ENCODE measurements at places on chromosomes 6 and 20. TPM values are rescaled to one million over a fixed set of nuclear protein-coding genes. Genes with fewer than 3 reads are reported as not detected.

Gene TRIM40
- total RNA-seq: not detected

DNA sequence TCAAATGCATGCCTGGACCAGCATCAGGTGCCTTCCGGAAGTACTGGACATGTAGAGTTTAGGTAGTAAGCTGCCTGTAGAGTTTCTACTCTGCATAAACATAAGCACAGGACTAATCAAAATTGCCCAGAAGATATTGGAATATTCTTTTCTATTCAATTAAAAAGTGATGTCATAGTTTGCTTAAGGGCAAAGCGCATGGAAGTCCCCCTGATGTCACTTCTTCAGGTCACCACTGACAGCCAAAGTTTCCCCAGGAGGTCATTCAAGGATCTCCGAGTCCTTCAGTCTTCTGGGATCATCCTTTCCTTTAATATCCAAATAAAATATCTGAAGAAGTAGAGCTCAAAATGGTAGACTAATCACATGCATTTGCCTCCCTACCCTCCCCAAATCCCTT is 17.5 kb upstream of the RIN2 start:
- no peak for DNase-seq

Gene AGER
- 12.5 TPM for total RNA-seq

- no peak for DNase-seq
Measured at GRCh38 chr6:47792216-47792733, 10.4 kb downstream of the OPN5 start.

GRCh38 chr6:5294392-5295211 is 33.3 kb downstream of the FARS2 start:
- no peak for DNase-seq

Gene SPATA25
- 1.9 TPM for total RNA-seq

Gene FAM110A
- 13.3 TPM for total RNA-seq

DNA sequence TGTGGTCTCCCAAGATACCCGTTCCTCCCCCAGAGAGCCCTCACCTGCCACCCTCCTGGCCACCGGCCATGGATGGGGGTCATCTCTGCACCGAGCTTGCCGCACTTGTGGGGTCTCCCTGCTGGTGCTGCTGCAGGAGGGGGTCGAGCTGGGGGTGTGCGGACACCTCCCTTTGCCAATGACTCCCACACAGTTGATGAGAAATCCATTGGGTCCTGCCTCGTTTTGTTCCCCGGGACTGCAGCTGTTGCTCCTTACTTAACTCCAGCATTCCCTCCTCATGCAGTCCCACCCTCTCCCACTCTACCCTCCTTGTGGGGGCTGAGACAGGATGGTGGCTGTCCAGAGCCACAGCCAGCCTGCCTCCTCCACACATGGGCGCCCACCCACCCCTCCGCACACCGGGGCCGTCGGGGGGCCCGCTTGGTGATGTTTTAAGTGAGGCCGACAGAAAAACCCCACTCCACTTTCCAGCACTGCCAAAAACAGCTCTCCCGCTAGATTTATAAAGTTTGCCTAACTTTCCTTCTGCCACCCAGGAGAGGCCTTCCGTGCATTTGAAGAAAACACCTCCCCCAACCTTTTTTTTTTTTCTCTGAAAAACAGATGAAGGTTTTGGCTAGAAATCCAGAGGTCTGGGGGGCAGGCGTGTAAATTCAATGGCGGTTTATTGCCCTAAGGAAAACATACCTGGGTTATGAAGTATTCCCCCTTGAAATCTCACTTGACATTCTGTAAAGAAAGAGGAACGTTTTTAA is 53.5 kb upstream of the APCDD1L start:
- no peak for DNase-seq

DNA sequence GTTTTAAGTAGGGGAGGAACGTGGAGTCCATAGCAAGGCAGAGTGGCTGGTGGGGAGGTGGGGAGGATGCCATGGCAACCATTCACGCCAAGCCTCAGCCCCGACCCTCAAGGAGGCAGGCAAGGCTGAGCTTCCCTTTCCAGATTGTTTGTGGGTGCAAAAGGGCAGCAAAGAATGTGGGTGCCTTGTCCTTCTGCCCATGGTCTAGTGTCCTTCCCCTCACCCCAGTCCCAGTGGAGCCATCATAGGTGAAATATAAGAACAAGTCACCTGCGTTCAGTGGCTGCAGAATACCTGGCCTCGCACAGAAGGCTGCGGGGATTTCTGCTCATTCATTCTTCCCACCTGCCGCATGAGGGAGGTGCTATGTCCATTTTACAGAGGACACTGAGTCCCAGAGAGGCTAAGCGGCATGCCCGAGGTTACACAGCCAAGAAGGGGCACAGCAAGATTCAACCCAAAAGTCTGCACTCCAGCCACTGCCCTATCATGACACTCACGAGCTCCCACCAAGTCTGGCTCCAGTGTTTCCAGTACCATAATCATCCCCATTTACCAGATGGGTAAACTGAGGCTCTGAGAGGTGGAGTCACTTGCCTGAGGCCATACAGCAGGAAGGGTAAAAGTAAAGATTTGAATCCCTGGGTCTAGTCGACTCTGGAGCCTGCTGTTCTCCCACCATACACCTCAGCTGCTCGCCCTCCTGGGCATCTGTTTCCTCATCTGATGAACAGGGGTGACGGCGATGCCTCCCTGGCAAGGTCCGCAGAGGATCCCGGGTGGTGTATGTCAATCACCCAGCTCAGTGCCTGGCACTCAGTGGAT is 100.8 kb downstream of the CEBPB start:
- no peak for DNase-seq

DNA sequence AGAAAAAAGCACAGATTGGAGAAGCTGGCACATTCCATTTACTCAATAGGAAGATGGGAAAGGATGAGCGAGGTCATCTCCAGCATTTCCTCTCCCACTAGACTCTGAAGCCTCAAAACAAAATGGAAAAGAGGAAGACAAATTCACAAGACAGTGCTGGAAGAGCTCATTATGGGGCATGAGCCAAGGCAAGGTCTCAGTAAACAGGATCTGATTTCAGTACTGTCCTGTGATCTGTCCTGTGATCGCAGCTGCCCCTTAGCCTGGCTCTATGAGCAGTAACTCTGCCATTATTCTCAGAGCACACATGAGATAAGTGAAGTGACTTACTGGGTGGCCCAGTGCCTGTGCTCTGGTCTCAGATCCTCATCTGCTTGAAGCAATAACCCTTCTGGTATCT is 68.1 kb upstream of the SLC4A11 start:
- DNase-seq: no peak

GRCh38 chr20:22453244-22454080 is 130.9 kb downstream of the FOXA2 start:
- no peak for DNase-seq

GRCh38 chr6:3500262-3501014 is 43.6 kb upstream of the SLC22A23 start:
- DNase-seq: no peak

GRCh38 chr6:37698264-37699137 is 818 bp upstream of the MDGA1 start:
- DNase-seq: peak; percentile 49

DNA sequence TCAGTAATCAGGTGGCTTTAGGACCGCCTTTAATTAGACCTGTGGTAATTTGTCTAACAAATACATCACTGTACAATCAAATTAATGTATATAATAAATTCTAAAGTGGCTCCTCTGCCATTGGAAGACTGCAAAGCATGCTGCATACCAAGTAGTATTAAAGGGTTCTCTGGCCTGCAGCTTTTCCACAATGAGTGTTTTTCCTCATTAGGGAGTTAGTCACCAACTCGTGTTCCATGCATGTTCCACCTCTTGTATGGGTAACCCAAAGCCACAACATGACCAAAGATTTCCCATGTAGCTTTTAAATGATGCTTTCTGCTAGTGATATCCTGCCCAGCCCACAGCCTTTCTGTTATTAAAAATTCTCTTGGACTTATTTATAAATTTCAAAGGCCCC is 218.7 kb downstream of the FUT9 start:
- no peak for DNase-seq
